ENCODE measurements at places on chromosomes 6 and 20.
A peak's percentile ranks its signal among the peaks of the same experiment; 100 is the strongest.

DNA sequence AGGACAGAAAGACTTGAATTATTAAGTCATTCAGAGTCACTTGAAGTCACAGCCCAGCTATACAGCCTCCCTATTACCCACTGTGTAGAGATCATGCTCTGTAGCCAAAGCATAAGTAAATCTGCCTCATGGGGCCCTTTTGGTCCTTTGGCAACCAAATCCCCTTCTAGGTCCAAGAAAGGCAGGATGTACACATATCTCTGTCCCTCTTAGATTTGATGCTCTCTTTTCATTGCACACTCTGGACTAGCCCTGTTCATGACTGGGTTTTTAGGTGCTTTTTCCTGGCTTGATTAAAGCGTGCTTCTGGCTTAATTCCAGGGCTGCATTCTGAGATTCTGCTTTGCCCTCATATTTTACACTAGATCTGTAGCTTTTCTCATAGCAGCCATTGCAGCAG, 296.8 kb downstream of the TENT5A start:
- DNase-seq = no peak

- DNase-seq = no peak
Measured at GRCh38 chr6:110636781-110637180, 160.4 kb upstream of the SLC22A16 start.

DNA sequence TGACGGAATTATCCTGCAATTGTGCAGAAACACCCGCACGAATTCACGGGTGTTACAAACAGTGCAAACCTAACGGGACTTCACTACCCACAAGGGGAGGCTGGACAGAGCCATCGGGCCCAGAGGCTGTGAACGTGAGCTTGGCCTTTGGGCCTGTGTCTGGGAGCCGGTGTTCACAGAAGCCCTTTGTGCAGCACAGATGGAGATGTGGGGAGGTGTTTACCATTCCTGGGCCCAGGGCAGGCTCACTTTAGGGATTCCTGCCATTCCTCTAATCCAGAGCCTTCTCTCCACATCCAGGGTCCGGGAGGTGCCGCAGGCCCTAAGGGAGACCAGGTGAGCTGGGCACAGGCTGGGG, 15.0 kb downstream of the COL9A3 start:
- no peak for DNase-seq

DNA sequence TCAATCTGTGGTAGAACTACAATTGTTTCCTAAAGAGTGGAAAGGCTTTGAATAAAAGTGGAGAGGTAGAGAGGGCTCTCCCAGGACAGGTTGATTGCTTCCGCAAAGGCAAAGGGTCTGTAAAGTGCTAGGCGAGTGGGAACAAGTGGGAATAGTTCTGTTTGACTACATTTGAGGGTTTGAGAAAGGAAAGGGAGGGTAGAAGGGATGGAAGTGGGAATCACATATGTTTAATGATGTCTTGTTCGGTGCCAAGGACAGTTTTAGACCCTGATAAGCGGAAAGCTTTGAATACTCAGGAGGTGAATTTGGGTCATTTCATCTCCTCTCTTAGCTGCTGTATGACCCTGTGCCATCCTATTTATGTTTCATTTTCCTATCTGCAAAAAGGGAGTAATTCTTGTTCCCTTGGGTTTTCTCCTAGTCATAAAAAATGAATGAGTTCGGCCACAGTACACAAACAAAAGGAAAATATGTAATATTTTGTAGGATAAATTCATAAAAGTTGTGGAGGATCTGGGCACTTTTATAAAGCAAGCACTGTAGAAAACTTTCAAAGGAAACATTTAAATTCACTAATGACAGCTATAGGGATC, 1.7 kb upstream of the PIM1 start:
- DNase-seq = no peak

- DNase-seq = no peak
Measured at GRCh38 chr6:22206106-22206505, 90.7 kb downstream of the PRL start.

DNA sequence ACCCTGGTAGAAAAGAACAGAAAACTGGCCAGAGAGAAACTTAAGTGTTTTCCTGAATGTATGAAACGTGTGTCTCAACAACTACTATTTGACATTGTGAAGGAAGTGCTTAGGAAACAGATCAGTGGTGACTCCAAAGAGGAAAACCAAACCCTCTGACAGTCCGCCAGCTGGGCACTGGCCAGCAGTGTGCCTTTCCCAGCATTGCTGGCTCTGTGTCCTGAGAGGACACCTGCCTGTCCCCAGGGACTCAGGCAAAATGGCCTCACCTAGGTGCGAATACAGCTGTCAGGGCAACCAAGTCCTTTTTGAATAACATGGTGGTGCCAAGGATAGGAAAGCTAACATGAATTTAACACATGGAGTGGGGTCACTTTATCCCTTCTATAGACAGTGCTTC, 72.5 kb downstream of the NDUFAF5 start:
- peak; percentile 36 for DNase-seq

DNA sequence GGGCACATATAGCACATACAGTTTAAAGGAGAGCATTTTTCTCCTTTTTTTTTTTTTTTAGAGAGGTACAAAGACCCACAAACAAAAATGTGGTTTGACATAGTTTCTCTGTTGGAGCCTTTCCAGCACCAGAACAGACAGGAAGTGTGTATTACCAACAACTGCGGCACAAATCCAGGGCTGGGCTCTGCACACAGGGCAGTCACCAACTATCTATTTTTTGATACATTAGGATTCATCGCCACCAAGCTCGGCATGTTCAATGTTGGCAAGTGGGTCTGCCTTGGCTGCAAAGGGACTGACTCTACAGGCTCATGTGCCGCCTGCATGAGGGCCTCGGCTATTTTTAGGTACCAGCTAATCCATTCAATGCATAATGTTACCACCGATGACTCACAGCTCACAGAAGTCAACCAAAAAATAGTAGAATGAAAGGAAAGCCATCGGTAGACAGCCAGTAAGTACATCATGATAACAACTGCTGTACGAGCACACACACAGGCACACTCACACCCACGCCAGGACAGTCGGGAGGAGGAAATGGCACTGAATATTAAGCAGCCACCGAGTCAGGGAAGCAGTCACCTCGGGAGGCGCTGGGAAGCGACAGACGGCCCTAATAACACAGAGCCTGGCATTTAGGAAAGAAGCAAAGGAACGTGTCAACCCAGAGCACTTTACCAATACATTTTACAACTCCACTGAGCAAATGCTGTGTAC, 81.6 kb downstream of the GMPR start:
- DNase-seq = peak; percentile 97

- DNase-seq = no peak
Measured at GRCh38 chr6:165847407-165848085, 184.5 kb upstream of the PDE10A start.

DNA sequence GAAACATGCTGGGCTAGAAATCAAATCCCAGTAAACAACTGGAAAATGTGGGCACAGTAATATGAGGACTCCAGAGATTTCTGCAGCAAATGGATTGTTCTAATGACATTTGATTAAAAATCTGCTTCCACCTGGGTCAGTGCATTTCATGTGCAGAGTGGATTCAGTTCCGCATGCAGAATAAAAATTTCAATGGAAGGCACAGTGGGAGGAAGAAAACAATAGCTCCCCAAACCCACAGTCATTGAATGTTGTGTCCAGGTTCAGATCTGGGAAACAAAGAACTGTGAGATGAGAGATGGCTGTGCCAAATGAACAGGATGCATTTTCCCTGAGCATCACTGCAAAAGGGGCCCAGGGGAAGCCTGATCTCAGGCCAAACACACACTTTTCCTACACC, 403.1 kb downstream of the BTBD9 start:
- no peak for DNase-seq

GRCh38 chr6:51960419-51960818, 127.0 kb downstream of the PKHD1 start:
- no peak for DNase-seq

- peak; percentile 87 for DNase-seq
Measured at GRCh38 chr6:31734821-31735406, 1.4 kb downstream of the CLIC1 start.

GRCh38 chr6:88538130-88538706, 372.1 kb upstream of the CNR1 start:
- DNase-seq = peak; percentile 22

GRCh38 chr20:18657575-18657974, 69.7 kb downstream of the DTD1 start:
- no peak for DNase-seq

DNA sequence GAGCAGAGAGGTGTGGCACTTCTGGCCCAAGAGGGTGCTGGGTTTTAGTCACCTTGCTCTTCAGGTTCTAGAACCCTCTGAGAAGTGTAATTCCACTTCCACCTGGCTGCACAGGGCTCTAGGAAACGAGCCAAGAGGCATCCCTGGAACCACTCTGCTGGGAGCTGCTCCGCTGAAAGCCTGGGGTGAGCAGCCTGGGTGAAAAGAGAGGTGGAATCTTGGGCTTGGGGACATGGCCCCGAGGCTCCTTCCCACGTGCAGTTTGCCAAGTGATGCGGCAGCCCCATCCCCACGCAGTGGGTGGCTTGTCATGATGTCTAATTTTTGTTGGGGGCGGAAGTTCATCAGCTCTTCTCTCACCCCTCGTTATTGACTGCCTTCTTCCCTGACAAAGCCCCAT, 32.8 kb downstream of the PPP1R16B start:
- DNase-seq = no peak

GRCh38 chr6:38021571-38021970, 202.0 kb downstream of the ZFAND3 start:
- no peak for DNase-seq

All from EH (cell line).